Stimulated activated CD4-positive, alpha-beta T cell treated with anti-CD3 and anti-CD28 coated beads, Interleukin-4, amount 100 ng/mL, for 4 hours (primary cell): ENCODE measurements at places on chromosomes 6 and 20.
A peak's percentile ranks its signal among the peaks of the same experiment; 100 is the strongest.

- no peak for DNase-seq
These were observed 210.4 kb downstream of the ANKRD60 start for GRCh38 chr20:58017970-58018530.

DNA sequence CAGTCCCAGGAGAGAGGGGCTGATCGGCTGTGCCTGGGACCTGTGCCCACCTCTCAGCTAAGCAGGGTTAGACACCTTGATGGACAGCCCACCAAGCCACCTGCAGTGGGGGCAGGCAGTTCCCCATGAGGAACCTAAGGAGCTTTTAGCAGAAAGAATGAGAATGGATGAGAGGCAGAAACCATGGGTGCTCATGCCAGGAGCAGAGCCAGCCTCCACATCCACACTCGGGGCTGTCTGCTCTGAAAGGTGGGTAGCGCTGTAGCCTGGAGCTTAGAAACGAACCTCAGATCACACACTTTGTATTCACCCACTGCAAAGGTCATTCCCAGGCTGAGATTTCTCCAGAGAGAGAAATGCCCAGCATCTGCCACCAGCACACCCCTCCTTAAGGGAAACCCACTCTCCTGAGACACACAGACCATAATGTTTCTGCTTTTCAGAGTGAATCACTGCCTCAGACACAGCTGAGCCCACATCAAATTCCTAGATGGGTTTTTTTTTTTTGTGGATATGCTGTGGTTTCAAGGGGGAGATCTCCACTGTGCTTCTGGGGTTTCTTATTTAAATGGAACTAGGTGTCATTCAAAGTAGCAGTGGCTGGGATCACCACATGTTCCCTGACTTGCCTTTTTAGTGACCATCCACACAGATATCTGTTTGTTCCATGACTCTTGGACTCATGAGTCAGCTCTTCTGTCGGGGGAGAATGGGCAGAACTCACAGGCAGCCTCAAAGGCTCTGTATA is 218.9 kb downstream of the EYA2 start:
- DNase-seq, result no peak

GRCh38 chr6:137323860-137324259 is 104.7 kb upstream of the IFNGR1 start:
- no peak for DNase-seq

- no peak for DNase-seq
These were observed 1.6 kb upstream of the UBD start for GRCh38 chr6:29561091-29561490.

DNA sequence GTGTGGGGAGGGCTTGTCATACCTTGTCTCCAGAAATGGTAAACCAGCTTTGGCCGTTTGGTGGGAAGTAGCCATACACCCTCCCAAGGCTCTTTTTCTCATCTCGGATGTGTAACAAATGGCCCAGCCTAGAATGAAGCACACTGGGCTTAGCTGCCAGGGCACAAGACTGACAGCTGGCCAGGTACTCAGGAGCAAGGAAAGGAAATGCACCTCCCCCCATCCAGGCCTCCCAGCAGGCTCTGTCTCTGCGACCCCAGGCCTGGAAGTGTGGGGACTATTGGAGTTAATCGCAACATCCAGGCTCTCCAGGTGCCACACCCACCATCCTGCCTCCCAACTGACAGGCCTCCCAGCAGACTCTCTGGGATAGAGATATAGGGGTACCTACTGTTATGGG is 43.0 kb downstream of the MRS2 start:
- DNase-seq, result no peak

GRCh38 chr6:23316131-23316530 is 746.8 kb downstream of the HDGFL1 start:
- no peak for DNase-seq

- no peak for DNase-seq
These were observed 211.0 kb downstream of the NFATC2 start for GRCh38 chr20:51331481-51331880.

GRCh38 chr6:166781331-166781730 is 154.3 kb upstream of the RPS6KA2 start:
- DNase-seq, result no peak

- no peak for DNase-seq
These were observed 33.9 kb downstream of the MBOAT1 start for GRCh38 chr6:20178327-20178726.

DNA sequence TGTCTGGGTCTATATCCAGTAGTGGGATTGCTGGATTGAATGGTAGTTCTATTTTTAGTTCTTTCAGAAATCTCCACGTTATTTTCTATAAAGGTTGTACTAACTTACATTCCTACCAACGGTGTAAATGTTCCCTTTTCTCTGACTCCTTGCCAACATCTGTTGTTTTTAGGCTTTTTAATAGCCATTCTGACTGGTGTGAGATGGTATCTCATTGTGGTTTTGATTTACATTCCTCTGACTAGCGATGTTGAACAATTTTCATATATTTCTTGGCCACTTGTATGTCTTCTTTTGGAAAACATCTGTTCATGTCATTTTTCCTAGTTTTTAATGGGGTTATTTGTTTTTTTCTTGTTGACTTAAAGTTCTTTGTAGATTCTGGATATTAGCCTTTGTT is 99.3 kb downstream of the BMP2 start:
- DNase-seq, result no peak

DNA sequence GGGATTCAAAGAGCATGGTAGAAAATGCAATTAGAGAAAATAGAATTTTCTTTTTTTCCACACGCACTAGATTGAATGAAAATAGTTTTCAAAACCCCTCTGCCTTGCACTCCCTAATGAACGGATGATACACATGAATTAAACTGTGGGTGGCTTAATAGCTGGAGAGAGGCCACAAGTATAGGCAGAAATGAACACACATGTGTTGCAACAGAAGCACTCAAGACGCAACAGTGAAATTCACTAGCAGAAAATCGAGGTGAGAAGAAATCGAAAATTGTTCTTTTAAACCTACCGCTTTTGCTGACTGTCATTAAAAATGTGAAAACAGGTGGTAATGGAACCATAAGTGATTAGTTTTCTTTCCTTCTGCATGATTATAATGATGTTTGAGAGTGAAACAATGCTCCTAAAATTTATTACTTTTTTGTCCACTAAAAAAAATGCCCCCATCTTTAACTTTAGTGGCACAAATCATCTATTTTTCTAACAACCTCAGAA is 80.1 kb upstream of the SHLD1 start:
- DNase-seq, result no peak

DNA sequence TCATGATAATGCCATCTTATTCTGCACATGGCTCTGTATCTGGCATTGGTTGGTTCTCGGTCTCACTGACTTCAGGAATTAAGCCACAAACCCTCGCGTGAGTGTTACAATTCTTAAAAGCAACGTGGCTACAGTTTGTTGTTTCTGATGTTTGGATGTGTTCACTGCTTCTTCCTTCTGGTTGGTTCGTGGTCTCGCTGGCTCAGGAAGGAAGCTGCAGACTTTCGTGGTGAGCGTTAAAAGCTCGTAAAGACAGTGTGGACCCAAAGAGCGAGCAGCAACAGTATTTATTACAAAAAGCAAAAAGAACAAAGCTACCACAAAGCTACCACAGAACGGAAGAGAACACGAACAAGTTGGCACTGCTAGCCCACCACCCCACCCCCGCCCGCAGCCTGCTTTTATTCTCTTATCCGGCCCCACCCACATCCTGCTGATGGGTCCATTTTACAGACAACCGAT is 51.1 kb downstream of the MYLIP start:
- peak; percentile 15 for DNase-seq

DNA sequence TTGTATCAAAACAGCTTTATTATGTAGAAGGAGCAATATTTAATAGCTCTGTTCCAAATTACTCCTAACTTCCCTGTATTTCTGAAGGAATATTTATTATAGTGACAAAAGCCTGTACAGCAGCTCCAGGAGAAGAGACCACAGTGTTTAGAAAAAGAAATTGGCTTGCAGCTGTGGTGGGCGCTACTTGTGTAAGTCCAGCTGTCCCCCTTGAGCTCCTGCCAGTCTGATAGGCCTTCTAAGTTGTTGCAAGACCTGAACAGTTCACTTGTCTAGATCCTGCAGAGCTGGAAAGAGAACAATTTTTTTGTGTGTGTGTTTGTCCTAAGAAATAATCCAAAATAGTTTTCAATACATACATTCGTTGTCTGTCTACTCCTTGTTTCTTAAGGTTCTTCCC is 86.6 kb downstream of the JARID2 start:
- DNase-seq, result no peak

DNA sequence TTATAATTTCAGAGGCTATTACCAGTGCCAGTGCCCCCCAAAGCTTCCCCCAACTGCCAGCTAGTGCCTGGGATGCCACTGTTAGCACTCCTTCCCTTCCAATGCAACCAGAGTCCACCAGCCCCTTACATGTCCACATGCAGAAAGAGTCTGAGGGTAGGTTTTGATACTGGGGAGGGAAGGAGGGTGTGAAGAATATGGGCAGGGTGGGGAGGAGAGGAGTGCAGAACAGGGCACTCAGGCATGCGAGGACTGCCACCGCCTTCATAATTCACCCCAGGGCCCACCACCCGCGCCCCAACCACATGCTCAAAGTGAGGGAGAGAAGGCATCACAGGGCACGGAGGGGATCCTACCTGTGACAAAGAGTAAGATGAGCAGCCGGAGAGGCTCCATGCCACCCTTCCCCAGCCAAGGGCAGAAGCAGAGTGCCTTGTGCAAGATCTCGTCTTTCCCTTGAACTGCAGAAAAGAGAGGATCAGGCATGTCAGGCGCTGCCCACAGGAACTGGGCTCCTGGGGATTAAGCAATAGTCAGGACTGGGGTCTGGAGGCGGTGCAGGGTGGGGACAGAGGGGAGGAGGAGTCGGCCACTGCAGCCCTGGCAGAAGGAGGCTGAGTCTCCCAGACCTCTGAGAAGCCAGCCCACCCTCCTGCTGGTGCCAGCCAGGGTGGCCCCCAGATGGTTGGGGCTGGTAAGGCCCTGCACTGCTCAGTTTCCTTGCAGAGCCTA is at the start of gene TREM2:
Gene TREM2, minus strand, starts transcription at position 430 of the 732 bp plus-strand sequence. Its CDS starts 34 bp downstream, at position 396.
- DNase-seq, result no peak

- DNase-seq, result no peak
These were observed 423.2 kb downstream of the RFPL4B start for GRCh38 chr6:112770308-112770707.

- DNase-seq, result no peak
These were observed 21.9 kb downstream of the RIMS1 start for GRCh38 chr6:71908162-71908765.

DNA sequence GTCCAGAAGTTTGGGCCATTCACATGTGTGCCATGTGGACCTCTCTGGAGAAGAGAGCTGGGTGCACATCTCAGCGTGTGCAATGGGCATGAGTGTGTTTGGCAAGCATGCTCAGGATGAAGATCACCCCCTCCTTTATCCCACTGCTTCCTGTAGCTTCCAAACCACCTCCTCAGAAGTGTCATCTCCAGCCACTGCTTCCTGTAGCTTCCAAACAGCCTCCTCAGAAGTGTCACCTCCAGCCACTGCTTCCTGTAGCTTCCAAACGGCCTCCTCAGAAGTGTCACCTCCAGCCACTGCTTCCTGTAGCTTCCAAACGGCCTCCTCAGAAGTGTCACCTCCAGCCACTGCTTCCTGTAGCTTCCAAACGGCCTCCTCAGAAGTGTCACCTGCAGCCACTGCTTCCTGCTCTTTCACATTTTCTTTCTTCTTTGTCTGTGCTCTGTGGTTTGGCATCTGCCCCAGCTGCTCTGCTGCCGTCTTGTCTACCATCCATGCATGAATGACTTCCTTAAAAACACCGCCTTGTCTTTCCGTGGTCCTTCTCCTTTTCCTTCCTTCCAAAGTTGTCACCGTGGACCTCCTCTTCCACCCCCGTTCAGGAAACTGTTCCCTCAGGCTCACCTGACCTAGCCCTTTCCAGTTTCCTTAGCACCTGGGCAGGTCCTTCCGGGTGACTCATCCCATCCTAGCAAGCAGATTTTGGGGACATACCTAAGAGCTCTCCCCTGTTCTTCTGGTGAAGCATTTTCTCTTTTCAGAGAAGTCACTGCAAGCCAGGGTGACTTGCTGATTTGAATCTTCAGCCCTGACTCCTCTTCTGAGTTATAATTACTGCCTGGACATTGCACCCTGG is 43.5 kb upstream of the TIAM2 start:
- DNase-seq, result no peak

DNA sequence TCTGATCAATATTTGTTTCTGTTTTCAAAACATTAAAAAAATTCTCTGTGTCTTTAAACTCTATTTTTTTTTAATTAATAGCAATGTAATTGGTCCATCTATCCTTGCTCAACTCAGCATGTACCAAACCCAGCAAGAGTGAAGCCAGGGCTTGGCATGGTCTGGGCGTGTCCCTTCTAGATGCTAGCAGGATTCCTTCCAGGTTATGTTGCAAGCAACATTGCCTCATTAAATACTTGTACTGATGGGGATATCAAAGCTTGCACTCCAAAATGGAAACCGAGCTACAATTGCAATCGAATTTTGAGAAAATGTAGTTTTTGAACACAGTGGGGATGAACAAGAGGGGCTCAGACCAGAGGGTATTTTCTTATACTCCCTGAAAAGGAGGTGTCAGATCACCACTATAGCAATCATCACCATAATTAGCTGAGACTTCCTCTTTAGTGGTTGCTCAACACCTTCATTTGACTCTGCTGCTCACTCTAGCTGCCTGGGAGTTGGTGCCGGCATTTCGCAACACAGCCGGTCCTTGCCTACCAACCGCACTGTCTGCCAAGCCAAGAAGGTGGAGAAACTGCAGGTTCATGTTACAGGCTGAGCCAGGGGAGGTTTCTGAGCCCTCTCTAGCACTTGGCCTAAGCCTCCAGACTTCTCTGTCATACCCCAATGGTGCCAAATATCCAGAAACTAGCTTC is 67.8 kb upstream of the RALGAPA2 start:
- no peak for DNase-seq

GRCh38 chr6:167576828-167577503 is 249.7 kb upstream of the AFDN start:
- DNase-seq, result no peak

DNA sequence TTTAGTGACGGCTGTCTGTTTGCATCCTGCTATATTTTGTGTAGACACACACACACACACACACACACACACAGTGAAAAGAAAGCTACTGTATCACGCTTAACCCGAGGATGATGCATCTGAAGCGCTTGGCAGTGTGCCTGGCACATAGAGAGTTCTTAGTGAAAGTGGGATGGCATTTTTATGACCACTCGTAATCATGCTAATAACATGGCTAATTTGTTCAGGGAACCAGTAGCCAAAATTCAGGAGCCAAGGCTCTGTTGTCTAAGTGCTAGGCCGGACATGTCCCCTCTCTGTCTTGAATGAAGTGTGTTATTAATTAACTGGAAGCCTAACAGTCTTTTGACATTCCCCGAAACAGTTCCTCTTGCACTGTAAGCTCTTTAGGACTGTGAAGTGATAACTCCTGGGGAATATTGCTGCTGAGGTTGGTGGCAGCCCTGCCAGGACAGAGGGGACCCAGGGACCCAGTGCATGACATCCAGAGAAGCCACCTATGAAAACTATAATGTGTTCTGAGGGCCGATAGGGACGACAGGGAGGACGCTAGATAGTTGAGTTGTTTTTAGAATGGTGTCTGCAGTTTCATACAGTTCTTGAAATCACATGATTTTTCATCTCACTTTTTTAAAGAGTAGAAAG is 45.0 kb upstream of the IRF4 start:
- DNase-seq, result no peak

GRCh38 chr20:38633577-38634093 is 32.0 kb downstream of the ARHGAP40 start:
- DNase-seq, result peak; percentile 27
